ENCODE measurements at places on chromosomes 1 and 21. TPM values are rescaled to one million over a fixed set of nuclear protein-coding genes. Genes with fewer than 3 reads are reported as not detected.

Gene TMEM81
- 3.2 TPM for total RNA-seq

Gene C4BPA
- not detected for total RNA-seq

Gene RPTN
- not detected for total RNA-seq

Gene KDM5B
- total RNA-seq, result 30.8 TPM

Gene AMY1A
- total RNA-seq, result not detected

Gene C1orf94
- total RNA-seq, result not detected

Gene HMGCL
- 67.7 TPM for total RNA-seq

Gene SIK1
- not detected for total RNA-seq

Gene RAB42
- total RNA-seq, result 13.5 TPM

Gene MEGF6
- total RNA-seq, result under 0.01 TPM

Gene PYHIN1
- not detected for total RNA-seq

Gene LAD1
- not detected for total RNA-seq

Gene CELA3B
- not detected for total RNA-seq

Gene AIM2
- total RNA-seq, result 2.8 TPM

Gene PLA2G2F
- not detected for total RNA-seq

Gene CERS2
- 140 TPM for total RNA-seq

Gene ETNK2
- 27.4 TPM for total RNA-seq

Gene TPTE
- total RNA-seq, result not detected

Gene AADACL4
- total RNA-seq, result not detected

Gene OR10J1
- not detected for total RNA-seq

Gene AXDND1
- not detected for total RNA-seq

Gene OXCT2
- total RNA-seq, result not detected

Gene UFC1
- 90.9 TPM for total RNA-seq

Gene CDC7
- total RNA-seq, result 9.0 TPM

Gene RHOU
- total RNA-seq, result 1.4 TPM
